ENCODE measurements at places on chromosomes 5 and 9. TPM values are rescaled to one million over a fixed set of nuclear protein-coding genes. Genes with fewer than 3 reads are reported as not detected.

FBP2 gene
- not detected for total RNA-seq

MYOZ3 gene
- 0.54 TPM for total RNA-seq

FAM153A gene
- not detected for total RNA-seq

SLC6A18 gene
- not detected for total RNA-seq

NR5A1 gene
- not detected for total RNA-seq

CHSY3 gene
- 13.7 TPM for total RNA-seq

IFNB1 gene
- total RNA-seq: not detected

ORM2 gene
- not detected for total RNA-seq

CCL19 gene
- total RNA-seq: not detected

ZBTB6 gene
- 20.1 TPM for total RNA-seq

PRLR gene
- total RNA-seq: 1.6 TPM
